ENCODE measurements at places on chromosomes 2 and 18.

DNA sequence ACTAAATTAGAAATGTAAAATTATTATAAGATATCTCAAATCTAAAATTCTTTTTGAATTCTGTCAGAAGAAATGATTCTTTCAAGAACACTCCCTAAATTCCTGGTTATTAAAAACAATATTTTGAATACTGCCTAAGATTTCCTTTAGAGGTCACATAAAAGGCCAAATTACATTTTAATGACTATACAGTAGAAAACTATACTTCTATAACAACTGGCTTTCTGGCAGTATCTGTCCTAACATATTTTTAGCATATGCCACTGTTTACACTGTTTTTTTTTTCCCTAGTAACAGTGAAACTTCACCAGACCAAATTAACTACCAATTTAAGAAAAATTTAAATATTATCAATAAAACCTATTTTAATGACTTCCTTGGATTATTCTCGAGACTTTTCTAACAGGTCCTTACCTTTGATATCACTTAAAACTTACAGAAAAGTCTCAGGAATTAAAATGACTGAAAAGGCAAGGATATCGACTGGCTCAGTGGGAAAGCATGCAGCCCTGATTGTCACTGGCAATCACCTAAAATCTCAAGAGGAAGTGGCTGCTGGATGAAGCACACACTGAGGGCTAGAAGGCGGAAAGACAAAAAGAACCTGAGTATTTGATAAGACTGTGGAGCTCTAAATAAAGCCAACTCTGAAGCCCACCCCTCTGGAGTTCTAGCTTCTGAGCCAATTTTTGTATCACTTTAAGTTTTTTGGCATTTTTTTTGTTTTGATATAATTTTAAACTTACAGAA lies 59.6 kb downstream of the SPIRE1 start:
- DNase-seq = no peak

DNA sequence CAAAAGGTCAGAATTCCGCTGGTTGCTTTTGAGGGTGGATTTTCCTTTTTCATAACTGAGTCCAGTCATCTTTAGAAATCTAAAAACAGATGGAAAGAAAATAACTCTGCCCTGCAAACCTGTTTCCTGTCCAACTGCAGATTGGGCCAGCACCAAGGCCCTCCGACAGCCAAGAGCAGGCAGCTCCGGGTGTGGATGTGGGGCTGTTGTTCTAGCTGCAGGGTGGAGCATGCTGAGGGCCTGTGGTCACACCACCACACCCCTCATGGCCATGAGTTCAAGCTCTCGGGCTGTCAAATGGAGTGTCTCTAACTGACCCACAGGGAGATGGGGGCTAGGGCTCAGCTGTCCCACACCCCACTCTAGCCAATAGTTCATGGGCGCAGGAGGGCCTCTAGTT lies 69.3 kb upstream of the BZW1 start:
- DNase-seq = no peak

GRCh38 chr2:40095000-40095399 lies 315.9 kb upstream of the THUMPD2 start:
- DNase-seq = no peak

DNA sequence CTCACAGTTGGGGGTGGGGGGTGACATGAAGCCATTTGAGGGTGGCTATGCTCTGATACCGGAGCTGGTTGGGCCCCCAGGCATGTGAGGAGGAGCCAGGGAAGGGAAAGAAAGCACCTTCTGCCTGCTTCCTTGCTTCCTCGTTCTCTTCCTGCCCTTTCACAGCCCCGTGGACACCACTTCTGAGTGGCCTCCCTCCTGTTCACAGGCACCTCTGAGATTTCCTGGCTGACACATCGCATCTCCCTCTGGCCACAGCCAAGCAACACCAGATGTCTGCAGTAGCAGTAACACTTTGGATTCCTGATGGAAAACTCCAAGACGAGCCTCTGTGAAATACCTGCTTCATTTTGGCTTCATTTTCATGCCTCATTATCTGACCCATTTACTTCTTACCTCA lies 64.7 kb upstream of the ST3GAL5 start:
- DNase-seq = no peak

DNA sequence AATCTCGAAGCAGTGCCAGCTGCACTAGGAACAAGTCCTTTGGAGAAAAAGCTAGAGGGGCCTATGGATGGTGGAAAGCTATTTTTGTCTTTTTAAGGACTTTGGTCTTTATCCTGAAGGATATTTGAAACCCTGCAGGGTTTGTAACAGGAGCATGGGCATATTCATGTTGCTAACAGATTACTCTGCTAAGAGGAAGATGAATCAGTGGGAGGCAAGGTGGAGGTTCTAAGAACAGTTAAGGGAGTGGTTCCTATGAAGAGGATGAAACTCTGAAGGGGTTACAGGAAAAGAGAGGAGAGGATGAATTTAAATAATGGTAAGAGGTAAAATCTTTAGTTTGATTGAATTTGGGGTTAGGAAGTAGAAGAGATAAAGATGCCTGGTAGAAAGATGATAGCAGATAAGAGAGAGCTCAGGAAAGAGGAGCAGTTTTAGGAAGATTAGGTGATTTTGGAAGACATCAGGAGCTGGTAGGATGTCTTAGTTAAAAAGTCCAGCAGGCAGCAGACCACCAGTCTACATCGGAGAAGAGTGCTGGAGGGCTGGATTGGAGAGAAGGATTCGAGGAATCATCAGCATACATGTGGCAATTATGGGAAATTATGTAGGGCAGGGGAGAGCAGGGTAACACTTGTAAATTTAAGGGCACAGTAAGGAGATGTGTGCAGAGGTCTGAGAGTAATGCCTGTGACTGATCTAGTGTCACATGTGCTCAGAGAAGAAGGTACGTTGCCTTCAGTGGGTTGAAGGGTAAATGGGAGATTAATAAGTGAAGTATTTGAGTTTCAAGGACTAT lies 39.3 kb upstream of the C1GALT1C1L start:
- DNase-seq = no peak

GRCh38 chr2:43325107-43325811 lies 98.9 kb upstream of the ZFP36L2 start:
- no peak for DNase-seq

GRCh38 chr2:963876-964275 lies 13.2 kb downstream of the SNTG2 start:
- no peak for DNase-seq
